ENCODE measurements at places on chromosomes 7 and 10. TPM values are rescaled to one million over a fixed set of nuclear protein-coding genes. Genes with fewer than 3 reads are reported as not detected.

Gene LIPF
- not detected for total RNA-seq

Gene GRID2IP
- total RNA-seq, result not detected

Gene TCAF2
- 17.3 TPM for total RNA-seq

Gene EPO
- not detected for total RNA-seq

Gene NANOS1
- total RNA-seq, result 0.48 TPM

Gene ANKIB1
- 49.3 TPM for total RNA-seq

Gene CYP26C1
- total RNA-seq, result 2.5 TPM

Gene ENKUR
- 0.19 TPM for total RNA-seq

Gene ARL3
- 3.9 TPM for total RNA-seq

Gene PNLIPRP2
- not detected for total RNA-seq

Gene SYT15B
- 0.65 TPM for total RNA-seq

Gene GCK
- total RNA-seq, result 0.19 TPM

Gene CCDC146
- 1.6 TPM for total RNA-seq

Gene TMEM196
- total RNA-seq, result not detected

Gene EGR2
- 0.33 TPM for total RNA-seq

Gene SMIM30
- total RNA-seq, result 51.3 TPM

Gene POLL
- total RNA-seq, result 16.7 TPM

Gene NUTM2A
- total RNA-seq, result 0.48 TPM

Gene NODAL
- total RNA-seq, result not detected

Gene SLC18A3
- not detected for total RNA-seq

Gene PDGFA
- 61.3 TPM for total RNA-seq

Gene HOXA2
- 1.1 TPM for total RNA-seq

Gene CHN2
- total RNA-seq, result 1.6 TPM

Gene CPXM2
- total RNA-seq, result 0.65 TPM

Gene MORN4
- total RNA-seq, result 2.9 TPM

Gene CCZ1
- total RNA-seq, result 116 TPM

Gene DRGX
- total RNA-seq, result not detected

Gene SPDYE2
- total RNA-seq, result not detected

Gene CLRN3
- not detected for total RNA-seq

Gene SPDYE1
- not detected for total RNA-seq

Gene SDK1
- 0.65 TPM for total RNA-seq

Gene TIMM23
- 65.7 TPM for total RNA-seq

Gene WASL
- 19.6 TPM for total RNA-seq

Gene SFTPA1
- not detected for total RNA-seq

Gene ANKMY2
- 10.8 TPM for total RNA-seq

Gene SP8
- total RNA-seq, result not detected

Gene ATRNL1
- under 0.01 TPM for total RNA-seq

Gene MRC1
- total RNA-seq, result 0.38 TPM

Gene PTPN20
- 0.19 TPM for total RNA-seq

Gene TMEM140
- total RNA-seq, result 28.7 TPM

Gene NRCAM
- total RNA-seq, result 85.1 TPM

Gene OLAH
- not detected for total RNA-seq

Gene DKK1
- total RNA-seq, result 81.9 TPM

Gene TMEM130
- total RNA-seq, result not detected

Gene GIMAP8
- total RNA-seq, result 49.6 TPM

Gene GPR37
- 0.76 TPM for total RNA-seq
